ENCODE measurements at places on chromosomes 2 and 18. TPM values are rescaled to one million over a fixed set of nuclear protein-coding genes. Genes with fewer than 3 reads are reported as not detected.

CMPK2 gene
- total RNA-seq = 11.4 TPM

GKN2 gene
- not detected for total RNA-seq

ACMSD gene
- total RNA-seq = not detected

SRD5A2 gene
- total RNA-seq = not detected

TCF23 gene
- not detected for total RNA-seq

ANKRD53 gene
- total RNA-seq = 4.0 TPM

FSHR gene
- not detected for total RNA-seq

DBI gene
- total RNA-seq = 135 TPM

PPP4R3B gene
- total RNA-seq = 62.6 TPM

LYPD6 gene
- 2.4 TPM for total RNA-seq

WDFY1 gene
- 61.8 TPM for total RNA-seq

DNA sequence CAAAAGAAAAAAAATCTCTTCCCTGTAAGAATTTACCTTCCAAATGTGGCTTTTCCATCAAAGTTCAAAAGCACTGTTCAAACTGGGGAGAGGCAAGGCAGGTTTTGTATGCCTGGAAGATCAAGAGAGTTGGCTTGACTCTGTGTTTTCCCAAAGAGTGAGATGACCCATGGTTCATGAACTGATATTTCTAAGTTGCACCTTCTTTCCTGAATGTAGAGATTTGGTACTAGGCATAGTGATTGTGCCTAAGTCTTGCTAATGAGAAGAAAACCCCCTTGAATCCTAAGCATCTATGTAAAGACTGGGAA is 23.4 kb upstream of the LPIN1 start:
- DNase-seq = no peak
- H3K36me3 ChIP-seq = no peaks in the 10 kb centered on the region
- no peak overlapping the region for H3K4me3 ChIP-seq
- peaks cover 21% of the 10 kb centered on the region for H3K4me1 ChIP-seq

DNA sequence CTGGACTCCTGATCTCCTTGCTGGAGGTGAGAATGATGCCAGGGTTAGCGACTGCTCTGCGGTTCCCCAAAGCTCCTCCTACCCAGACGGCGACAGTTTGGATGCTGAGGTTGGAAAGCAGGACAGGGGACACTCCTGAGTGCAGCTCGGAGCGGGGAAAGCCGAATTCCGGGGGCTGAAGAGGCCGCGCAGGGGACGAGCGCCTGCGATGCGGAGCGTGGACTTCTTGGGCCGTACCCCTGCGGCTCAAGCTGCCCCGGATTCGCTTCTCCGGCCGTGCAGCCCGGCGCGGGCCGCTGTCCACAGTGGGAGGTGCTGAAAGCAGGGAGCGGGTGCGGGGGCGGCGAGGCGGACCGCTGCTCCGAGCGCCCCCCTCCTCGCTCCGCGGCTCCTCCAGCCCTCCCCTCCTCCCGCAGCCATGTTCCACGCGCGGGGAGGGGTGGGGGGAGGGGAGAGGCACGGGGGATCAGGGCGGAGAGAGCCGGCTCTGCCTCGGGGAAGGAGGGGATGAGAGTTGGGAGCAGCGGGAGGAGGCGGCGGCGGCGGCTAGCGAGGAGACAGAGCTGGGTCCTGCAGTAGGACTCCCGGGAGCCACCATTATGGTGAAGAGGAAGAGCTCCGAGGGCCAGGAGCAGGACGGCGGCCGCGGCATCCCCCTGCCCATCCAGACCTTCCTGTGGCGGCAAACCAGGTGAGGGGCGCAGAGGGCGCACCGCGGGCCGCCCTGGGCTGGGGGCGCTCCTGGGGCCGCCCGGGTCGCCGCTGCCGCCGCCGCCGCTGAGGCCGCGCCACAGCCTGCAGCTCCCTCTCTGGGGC is at the start of gene UNC80:
UNC80 (plus strand) TSS at position 359 of the 816 bp plus-strand sequence; CDS start at position 600, 241 bp downstream.
- H3K27ac ChIP-seq = no peak within 1 kb of the TSS
- no peaks in the 10 kb centered on the region for H3K36me3 ChIP-seq
- peaks cover 6% of the 10 kb centered on the region for H3K27me3 ChIP-seq
- DNase-seq = peak; percentile 18

- H3K27ac ChIP-seq = no peak overlapping the region
- no peaks in the 10 kb centered on the region for H3K4me1 ChIP-seq
- no peaks in the 10 kb centered on the region for H3K27me3 ChIP-seq
- no peak overlapping the region for H3K4me3 ChIP-seq
- H3K36me3 ChIP-seq = no peaks in the 10 kb centered on the region
Observed at GRCh38 chr2:234620018-234620417, 123.1 kb upstream of the ARL4C start.

- no peaks in the 10 kb centered on the region for H3K36me3 ChIP-seq
- H3K4me1 ChIP-seq = no peaks in the 10 kb centered on the region
- H3K27me3 ChIP-seq = no peaks in the 10 kb centered on the region
- H3K4me3 ChIP-seq = no peak overlapping the region
- DNase-seq = no peak
Observed at GRCh38 chr2:222355860-222356259, 57.1 kb upstream of the PAX3 start.

DNA sequence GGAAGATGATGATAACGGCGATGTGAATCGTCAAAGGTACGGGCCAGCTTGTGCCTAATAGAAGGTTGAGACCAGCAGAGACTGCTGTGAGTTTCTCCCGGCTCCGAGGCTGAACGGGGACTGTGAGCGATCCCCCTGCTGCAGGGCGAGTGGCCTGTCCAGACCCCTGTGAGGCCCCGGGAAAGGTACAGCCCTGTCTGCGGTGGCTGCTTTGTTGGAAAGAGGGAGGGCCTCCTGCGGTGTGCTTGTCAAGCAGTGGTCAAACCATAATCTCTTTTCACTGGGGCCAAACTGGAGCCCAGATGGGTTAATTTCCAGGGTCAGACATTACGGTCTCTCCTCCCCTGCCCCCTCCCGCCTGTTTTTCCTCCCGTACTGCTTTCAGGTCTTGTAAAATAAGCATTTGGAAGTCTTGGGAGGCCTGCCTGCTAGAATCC is 3.0 kb downstream of the FZD7 start:
- H3K36me3 ChIP-seq = peaks cover 4% of the 10 kb centered on the region

- no peak overlapping the region for H3K4me3 ChIP-seq
- no peaks in the 10 kb centered on the region for H3K4me1 ChIP-seq
- no peaks in the 10 kb centered on the region for H3K27me3 ChIP-seq
- H3K36me3 ChIP-seq = no peaks in the 10 kb centered on the region
Observed at GRCh38 chr18:78126536-78126935, 853.1 kb upstream of the SALL3 start.

DNA sequence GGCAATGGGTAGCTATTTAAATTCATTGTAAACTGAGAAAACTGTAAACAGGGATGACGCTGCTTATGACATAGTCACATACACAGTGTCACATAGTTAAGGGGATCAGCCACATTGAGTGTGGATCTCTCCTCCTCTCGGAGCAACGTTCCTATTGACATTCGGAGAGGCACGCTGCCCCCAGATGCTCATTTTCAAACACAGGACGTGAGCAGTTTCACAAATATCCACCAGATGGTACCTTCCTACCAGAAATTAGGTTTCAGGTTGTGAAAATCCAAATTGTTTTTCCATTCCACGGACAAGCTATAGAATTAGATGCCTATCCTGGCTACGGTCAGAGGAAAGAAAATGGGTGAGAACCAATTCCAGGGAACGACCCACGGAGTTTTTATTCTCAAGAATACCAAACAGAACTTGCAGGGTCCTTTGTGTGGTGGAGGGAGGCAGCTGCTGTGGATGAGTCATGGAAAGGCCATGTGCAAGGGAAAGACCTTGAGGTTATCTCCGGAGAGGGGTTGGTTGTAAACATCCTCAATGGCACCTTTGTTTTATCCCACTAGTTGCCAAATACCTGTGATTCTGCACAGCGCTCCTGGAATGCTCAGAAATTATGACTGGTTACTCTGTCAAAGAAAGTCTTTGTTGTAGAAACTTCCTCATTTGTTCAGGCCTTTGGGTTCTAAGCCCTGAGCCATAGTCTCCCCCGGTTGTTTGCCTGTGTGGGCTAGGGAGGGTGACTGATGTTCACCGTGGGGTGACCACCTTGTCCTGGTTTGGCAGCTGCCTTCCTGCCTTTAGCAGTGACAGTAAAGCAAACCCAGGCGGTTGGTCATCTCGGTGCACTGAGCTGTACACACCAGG is 88.0 kb downstream of the ACTR3 start:
- H3K4me1 ChIP-seq = no peaks in the 10 kb centered on the region
- H3K27me3 ChIP-seq = no peaks in the 10 kb centered on the region
- no peak overlapping the region for H3K27ac ChIP-seq
- H3K36me3 ChIP-seq = no peaks in the 10 kb centered on the region
- peak; percentile 45 for DNase-seq

DNA sequence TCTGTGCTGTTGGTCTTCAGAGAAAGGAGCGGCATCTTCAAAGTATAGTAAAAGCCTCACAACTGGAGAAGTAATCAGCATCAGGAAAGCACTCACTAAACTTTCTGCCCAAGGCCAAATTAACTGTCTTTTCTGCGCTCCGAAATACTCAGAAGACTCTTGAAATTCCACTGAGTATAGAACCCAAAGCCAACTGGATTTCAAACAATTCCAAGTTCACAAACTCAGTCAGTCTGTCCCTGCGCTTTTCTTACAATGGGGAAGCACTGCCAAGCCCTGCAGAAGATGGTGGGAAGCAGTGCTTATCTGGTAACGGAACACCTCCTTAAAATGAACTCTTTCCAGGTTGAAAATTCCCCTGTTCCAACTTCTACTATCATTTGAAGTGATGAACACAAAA is 193.5 kb downstream of the NCKAP5 start:
- DNase-seq = no peak
- no peaks in the 10 kb centered on the region for H3K4me1 ChIP-seq
- H3K27ac ChIP-seq = no peak overlapping the region
- no peaks in the 10 kb centered on the region for H3K36me3 ChIP-seq
- H3K27me3 ChIP-seq = no peaks in the 10 kb centered on the region

DNA sequence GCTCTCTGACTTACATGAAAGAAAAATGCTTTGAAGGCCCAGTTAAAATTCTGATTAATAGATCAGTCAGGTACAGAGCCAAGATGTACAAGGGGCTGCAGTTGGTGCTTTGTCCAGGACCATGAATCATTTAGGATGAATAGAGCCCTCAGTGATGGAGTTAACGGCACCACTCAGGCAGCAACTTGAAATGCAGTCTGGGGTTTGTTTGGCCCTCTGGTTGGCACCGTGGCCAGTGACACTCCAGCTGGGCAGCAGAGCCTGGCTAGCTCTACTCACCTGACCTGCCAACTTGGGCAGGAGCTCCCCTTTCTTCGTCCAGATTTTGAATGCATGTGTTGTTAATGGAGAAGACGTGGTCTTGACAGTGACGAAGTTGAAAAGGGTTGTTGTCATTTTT is 493.0 kb upstream of the ACVR2A start:
- no peaks in the 10 kb centered on the region for H3K4me1 ChIP-seq
- H3K4me3 ChIP-seq = no peak overlapping the region
- DNase-seq = no peak
- H3K36me3 ChIP-seq = no peaks in the 10 kb centered on the region
- no peak overlapping the region for H3K27ac ChIP-seq
- H3K27me3 ChIP-seq = no peaks in the 10 kb centered on the region

DNA sequence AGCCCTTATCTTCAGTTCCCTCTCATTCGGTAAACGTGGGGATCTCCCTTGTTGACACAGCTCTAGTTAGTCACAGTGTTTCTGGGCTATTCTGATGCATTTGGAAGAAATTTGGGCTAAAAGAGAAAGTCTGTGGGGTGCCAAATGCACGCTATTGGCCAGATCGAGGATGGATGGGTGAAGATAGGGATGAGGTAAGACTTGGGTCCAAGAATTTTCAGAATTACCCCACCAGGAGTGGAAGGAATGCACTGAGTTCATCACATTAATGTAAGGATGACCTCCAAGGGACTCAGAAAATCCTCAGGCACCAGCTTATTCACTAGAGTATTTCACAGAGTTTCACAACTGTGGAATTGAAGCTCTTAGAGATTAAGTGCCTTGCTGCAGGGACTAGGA is 49.3 kb downstream of the NRP2 start:
- no peaks in the 10 kb centered on the region for H3K27me3 ChIP-seq
- H3K4me3 ChIP-seq = no peak overlapping the region

DNA sequence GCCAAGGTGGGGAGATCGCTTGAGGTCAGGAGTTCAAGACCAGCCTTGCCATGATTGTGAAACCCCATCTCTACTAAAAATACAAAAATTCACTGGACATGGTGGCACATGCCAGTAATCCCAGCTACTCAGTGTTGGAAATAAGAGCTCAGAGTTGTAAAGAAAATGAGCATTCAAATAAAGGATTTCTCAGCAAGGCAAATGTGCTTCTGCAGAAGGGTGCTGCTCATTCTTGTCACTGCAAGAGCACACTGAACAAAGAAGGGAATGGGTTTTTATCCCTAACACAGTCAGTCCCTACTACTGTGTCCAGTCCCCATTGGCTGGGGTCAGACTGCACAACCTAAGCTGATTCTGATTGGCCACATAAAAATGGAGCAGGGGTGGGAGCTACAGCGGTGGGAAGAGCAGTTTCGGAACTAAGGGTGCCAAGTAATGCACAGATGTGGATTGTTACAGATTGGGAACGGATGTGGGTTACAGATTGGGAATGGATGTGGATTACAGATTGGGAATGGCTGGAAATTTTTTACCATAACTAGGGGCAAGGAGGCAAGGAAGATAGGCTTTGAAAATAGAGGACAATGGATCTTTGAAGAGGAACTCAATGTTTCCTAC is 31.1 kb upstream of the TRAPPC8 start:
- no peak for DNase-seq
- H3K36me3 ChIP-seq = no peaks in the 10 kb centered on the region
- H3K4me3 ChIP-seq = no peak overlapping the region
- no peak overlapping the region for H3K27ac ChIP-seq
- H3K27me3 ChIP-seq = no peaks in the 10 kb centered on the region

DNA sequence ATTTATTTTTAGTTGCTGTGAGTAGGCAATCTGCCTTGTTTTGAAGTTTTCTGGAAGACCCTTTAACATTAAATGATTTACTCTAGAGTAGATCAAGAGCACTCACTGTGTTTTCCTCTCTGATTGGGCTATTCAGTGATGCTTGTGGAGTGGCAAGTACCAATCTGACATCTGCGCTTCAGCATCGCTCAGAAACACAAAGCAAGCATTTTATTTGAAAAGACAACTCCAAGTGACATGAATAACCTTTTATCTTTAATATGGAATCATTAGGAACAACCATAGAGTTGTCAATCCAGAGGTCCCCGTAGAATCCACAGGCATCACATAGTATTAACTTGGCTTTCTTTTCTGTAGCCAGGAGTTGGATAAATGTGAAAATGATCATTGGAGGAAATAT is 114.7 kb downstream of the CPS1 start:
- no peaks in the 10 kb centered on the region for H3K36me3 ChIP-seq
- H3K27me3 ChIP-seq = no peaks in the 10 kb centered on the region
- no peak for DNase-seq
- H3K4me3 ChIP-seq = no peak overlapping the region

DNA sequence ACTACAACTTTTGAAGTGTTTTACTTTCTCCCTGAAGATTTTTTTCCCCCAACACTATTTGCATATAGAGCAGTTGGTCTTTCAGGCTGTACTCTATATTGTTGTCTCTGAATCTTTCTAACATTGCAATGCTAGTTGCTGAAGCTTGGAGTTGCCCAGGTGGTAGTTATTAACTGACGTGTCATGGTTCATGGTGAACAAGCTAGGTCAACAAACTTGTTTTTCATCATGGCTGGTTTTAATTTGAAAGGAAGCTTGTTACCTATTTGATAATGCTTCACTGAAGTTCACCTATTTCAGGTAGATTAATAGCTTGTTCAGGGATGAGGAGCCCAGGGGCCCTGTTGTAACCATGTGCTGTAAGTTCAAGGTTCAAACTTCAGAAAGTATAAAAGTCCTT is 158.8 kb upstream of the ZEB2 start:
- H3K27ac ChIP-seq = no peak overlapping the region
- H3K4me3 ChIP-seq = no peak overlapping the region
- no peak for DNase-seq
- H3K36me3 ChIP-seq = no peaks in the 10 kb centered on the region

GRCh38 chr2:45675263-45675812 is 23.9 kb downstream of the PRKCE start:
- no peaks in the 10 kb centered on the region for H3K36me3 ChIP-seq
- no peak overlapping the region for H3K27ac ChIP-seq
- no peak overlapping the region for H3K4me3 ChIP-seq

Measured in tibial nerve (tissue), 4 donors.